Stimulated activated CD8-positive, alpha-beta memory T cell treated with anti-CD3 and anti-CD28 coated beads, Interleukin-7, amount 100 ng/mL, for 1 hour (primary cell): ENCODE measurements at places on chromosomes 5 and 9.

DNA sequence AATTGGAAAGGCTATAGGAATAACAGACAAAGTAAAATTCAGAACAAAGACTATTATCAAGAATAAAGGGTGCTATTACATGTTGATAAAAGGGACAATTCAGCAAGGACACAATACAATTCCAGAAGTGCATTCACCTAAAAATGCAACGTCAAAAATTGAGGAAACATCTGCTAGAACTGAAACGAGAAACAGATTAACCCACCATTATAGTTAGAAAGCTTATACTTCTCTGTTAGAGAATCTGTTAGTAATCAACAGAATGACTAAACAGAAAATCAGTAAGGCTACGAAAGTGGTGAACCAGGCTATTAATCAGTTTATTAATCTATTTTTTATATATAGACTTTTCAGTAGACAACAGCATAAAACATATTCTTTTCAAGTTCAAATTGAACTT, 14.8 kb downstream of the FCN1 start:
- DNase-seq: no peak

DNA sequence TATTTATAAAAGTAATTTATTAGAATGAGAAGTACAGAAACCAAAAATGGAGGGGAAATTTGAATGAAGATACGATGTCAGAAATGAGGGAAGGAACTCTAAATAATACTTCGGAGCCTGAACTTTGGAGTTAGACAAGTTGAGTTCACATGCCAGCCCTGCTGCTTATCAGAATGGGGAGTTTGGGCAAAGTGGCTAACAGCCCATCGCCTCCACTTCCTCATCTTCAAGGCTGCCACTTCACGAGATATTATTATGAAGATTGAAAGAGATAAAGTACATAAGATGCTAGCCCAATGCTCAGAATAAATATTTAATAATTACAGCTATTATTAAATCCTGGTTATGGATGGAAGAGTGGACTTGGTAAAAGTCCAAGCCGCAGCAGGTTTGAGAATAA, 56.2 kb upstream of the ABCA1 start:
- DNase-seq: no peak

DNA sequence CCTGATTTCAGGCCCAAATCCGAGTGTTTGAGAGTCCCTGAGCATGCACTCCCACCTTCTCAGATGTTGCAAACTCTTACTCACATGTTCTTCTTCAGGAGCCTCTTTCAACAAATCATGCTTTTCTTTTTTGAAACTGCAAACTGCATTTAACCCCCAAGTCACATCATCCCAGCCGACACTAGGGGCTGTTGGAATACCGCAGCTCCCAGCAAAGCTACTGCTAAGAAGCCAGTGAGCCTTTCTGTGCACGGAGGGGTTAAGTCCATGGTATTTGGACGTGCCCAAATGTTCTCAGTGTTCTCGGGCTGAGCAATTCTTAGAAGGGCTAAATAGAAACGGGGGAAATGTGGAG, 282.9 kb downstream of the NFIB start:
- DNase-seq: no peak

- DNase-seq: no peak
Observed at GRCh38 chr5:138663009-138663408, 87.8 kb upstream of the HSPA9 start.

GRCh38 chr5:40258222-40258621, 421.5 kb upstream of the PTGER4 start:
- DNase-seq: no peak

DNA sequence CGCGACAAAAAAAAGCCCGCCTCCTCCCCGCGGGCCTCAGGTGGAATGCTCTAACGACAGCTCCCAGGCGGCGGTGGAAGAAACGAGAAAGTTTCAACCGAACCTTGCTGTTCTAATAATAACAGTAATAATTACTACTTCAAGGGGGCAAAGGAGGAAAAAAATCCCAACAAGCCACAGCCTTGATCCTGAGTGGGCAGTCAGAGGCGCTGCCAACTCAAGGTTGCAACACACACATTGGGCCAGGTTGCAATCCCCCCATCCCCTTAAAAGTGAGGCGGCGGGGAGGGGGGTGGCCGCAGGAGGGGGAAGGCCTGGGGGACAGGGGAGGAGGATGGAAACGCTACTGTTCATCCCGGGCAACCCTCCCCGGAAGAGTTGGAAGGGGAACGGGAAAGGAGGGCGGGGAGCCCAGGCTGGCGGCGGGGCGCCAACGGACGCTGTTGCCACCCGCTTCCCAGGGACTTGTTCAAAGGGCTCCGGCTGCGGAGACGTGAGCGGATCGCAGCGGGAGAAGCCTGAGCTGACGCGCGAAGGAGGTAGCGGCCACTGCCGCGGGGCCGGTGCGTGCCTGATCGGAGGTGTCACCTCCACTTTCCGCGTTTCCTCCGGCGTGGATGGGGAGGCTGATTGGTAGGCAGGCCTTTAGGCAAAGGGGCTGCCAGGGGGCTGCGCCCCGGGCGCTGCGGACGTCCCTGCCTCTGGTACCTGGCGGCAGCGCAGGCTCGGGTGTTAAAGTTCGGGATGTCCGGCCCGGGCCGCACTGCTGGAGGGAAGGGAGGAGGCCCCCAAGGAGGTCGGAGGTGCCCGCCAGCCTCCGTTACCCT, 647 bp downstream of the SMARCA2 start:
- peak; percentile 14 for DNase-seq

DNA sequence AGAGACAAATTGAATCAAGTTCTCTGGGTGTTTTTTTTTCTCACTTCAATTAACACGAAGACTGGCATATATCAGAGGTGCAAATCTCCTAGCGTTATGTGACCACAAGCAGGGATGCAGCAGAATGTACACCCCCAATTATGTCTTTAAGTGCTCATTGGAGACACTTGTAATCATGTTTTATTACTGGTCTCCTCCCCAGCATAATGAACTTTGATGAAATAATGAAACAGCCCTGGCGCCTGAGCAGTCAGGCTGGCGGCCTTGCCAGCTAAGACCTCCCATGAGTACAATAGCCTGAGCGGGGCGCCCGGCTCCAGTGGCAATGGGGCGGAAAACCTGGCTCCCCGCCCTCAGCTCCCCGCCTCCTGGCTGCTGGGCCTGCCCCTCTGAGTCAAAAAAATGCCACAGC, 209.4 kb upstream of the MSX2 start:
- DNase-seq: no peak

DNA sequence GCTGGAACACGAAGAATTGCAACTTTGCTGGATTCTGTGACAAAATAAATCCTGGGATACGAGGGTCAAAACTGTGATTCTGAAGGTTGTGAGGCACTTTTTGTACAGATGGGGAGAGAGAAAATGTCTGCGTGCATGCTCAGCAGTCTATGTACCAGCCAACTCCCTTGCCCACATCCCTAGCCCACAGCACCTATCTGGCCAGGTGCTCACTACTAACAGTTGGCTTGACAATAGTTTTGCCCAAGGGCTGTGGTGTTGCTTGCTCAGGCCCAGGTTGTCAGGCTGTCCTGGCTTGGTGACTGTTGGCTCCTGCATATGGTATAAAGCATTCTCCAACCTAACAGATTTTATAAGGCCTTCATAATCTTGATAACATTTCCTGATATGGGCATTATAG, 102.0 kb downstream of the DMRT2 start:
- no peak for DNase-seq

GRCh38 chr5:164298165-164298564, 792.7 kb downstream of the MAT2B start:
- no peak for DNase-seq

DNA sequence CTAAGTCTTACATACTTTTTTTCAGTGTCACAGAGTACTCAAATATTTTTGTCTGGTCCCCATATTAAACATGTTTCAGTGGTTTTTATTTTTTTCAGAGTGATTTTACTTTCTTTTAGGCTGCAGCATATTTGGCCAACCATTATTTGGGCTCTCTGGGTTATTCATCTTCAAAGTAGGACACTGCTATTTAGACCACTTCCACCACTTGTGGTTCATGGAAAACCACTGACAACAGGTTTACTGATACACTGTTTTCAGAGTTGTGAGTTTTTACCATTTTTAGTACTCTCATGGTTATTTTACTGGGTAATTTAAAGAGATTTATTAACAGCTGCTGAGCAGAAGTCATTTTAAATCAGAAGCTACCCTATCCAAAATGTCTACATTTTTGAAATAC, 437.6 kb downstream of the KIAA0825 start:
- no peak for DNase-seq

- no peak for DNase-seq
Observed at GRCh38 chr5:91178461-91178860, 204.7 kb downstream of the ARRDC3 start.

GRCh38 chr5:131966551-131966950, 21.1 kb upstream of the MEIKIN start:
- DNase-seq: no peak

GRCh38 chr5:42490831-42491230, 67.6 kb downstream of the GHR start:
- DNase-seq: no peak
